Panc1 (cell line): ENCODE measurements at places on chromosomes 2 and 18.

- no peak for DNase-seq
Measured at GRCh38 chr2:196640031-196640548, 575 bp downstream of the CCDC150 start.

GRCh38 chr2:11365096-11365879 is 20.9 kb upstream of the ROCK2 start:
- no peak for DNase-seq

DNA sequence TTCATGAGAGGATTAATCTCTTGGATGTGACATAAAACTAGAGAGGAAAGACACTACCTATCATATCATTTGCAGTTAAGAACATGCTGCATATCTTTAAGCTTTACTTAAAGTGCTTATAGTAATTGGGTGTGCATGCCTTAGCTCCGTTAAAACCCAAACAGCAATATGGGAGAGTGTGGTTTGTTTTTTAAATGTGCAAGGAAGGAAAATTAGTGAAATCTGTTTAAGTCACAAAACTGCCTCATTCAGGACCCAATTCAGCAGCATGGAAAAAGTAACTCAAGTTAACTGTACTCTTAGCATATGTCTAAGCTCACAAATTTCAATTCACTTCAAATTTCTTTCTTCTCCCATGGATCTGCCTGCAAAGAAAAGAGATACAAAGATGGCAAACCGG is 182.2 kb downstream of the ARHGAP15 start:
- no peak for DNase-seq

DNA sequence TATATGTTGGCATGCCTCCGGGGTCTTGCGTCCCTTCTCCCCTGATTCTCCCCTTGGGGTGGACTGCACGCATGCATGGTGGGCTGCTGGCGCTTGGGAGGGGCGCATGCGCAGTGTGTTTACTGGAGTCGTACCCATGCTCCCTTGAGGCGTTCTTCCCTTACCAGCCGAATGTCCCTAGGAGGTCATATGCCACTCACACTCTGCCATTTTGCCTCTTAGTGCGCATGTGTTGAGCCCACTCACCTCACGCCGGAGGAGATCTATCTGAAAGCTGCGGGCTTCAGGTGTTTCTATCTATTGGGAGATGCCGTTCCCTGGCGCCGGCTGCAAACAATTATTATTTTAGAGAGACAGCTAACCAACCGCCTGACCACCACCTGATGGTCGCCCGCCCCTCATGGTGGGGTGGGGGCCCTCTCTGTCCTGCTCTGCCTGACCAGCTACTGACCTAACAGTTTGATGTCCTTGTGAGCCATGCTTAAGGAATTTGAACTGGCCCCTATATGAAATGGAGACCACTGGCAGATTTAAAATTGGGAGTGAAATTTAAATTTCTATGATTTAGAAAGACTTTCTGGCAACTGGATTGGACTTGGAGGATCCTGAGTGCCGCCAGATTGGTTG is 179.6 kb downstream of the RNF144A start:
- DNase-seq: no peak

DNA sequence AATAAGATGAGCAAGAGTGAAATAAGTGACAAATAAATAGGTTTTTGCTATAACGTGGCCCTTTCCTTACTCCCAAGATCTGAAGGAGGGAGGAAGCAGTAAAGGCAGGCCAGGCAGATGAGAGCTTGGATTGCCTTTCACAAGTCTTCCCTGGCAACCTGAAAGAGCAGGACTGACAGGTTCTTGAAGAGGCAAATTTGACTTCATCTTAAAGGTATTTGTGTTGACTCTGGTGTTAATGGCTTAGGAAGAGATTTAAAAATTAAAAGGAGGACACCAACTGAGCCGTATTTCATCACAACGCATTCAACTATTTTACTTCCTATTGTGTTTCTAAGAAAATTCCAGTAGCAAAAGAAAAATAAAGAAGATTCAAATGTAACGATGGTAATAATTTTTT is 3.2 kb downstream of the STRN start:
- DNase-seq: no peak

- no peak for DNase-seq
Measured at GRCh38 chr18:79779021-79779699, 18.6 kb upstream of the KCNG2 start.

GRCh38 chr2:15682354-15682753 is 90.7 kb downstream of the DDX1 start:
- DNase-seq: no peak

GRCh38 chr18:10168477-10168876 is 254.7 kb downstream of the VAPA start:
- no peak for DNase-seq

GRCh38 chr2:150042500-150043171 is 444.8 kb downstream of the RND3 start:
- no peak for DNase-seq

DNA sequence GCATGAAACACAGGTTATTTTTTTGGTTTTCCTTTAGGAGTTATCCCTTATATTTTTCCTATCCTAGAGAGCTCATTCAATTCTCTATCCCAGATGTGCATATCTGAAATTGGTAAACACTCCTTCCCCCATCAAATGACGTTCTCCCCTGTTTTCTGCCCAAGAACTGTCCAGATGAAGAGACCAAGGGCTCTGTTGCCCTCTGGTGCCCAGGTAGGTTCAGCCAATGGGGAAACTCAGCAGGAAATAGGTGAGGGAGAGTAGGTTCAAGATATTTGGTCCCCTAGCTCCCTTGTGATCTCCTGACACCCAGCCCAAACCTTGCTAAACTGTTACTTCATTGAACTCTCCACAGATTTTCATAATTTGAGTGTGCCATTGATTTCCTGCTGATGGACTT is 14.1 kb upstream of the INO80C start:
- no peak for DNase-seq

DNA sequence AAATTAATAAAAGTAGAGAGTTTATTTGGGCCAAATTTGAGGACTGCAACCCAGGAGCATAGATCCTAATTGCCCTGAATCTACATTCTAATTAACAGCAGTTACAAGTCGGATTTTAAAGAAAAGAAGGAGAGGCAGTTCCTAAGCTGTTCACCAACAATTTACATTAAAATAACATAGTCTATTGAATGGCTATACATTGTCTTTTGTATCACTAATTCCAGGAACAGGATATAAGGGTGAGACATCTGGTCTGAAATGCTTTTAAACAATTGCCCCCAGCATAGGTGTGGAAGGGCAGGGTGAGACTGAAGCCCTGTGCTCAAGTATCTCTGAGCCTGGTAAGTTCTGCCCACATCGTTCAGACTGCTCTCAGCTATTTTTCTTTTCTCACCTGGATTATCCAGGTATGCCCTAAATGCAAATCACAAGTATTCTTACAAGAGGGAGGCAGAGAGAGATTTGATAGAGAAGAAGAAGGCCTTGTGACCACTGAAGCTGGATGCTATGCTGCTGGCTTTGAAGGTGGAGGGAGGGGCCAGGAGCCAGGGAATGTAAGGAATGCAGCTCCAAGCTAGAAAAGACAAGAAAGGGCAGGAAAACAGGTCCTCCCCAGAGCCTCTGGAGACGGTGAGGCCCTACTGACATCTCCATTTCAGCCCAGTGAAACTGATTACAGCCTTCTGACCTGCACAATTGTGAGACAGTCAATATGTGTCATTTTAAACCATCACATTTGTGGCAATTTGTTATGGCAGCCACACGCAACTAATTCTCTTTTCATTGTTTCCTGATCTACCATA is 189.4 kb upstream of the ARL4C start:
- no peak for DNase-seq

- no peak for DNase-seq
Measured at GRCh38 chr18:8366656-8367055, 242.6 kb upstream of the RAB12 start.

- DNase-seq: no peak
Measured at GRCh38 chr2:26591619-26592505, 49.3 kb downstream of the CIB4 start.

DNA sequence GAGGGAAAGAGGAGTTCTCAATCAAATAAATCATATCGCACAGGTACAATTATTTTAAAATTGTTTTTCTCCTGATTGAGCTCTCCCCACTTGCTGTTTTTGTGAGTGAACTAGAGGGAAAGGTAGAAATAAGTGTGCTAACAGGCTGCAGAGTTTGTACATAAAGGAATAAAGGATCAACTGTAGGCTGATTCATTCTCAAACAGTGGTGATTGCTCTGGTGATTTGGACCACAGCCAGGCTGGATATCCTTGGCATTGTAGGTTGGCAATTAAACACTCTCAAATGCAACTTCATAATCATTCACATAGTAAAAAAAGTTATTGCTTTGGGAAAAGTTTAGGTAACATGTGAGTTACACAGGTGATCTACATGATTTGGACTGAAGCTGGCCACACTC is 29.8 kb downstream of the LRP1B start:
- no peak for DNase-seq

GRCh38 chr2:128454980-128455720 is 136.5 kb upstream of the HS6ST1 start:
- DNase-seq: no peak

DNA sequence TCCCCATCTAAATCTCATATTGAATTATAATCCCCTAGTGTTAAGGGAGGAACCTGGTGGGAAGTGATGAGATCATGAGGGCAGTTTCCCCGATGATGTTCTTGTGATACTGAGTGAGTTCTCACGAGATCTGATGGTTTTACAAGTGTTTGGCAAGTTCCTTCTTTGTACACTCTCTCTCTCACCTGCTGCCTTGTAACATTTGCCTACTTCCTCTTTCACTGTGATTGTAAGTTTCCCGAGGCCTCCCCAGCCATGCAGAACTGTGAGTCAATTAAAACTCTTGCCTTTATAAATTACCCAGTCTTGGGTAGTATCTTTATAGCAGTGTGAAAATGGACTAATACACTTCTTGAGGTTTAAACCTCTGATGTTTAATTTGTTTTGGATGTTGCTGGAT is 177.5 kb downstream of the CD8B2 start:
- no peak for DNase-seq

DNA sequence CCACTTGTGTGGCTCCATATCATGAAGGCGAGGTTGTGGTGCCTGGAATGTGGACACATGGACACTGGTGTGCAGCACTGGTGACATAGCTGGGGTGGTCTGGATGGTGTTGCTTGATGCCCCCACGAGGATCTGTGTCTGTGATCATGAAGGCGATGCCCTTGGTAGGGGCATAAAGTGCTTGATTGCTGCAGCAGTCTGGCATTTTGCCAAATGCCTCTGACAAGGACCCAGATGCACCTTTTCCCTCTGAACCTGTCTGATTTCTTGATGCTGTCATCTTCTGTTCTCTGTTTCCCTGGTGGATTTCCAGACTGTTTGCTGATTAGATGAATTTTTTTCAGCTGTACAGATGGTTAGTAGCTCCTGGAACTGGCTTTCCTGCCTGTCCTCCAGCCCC is 752.0 kb upstream of the HS6ST1 start:
- no peak for DNase-seq

GRCh38 chr2:152890736-152891135 is 172.3 kb downstream of the ARL6IP6 start:
- DNase-seq: no peak

GRCh38 chr2:136448986-136449780 is 316.2 kb upstream of the THSD7B start:
- no peak for DNase-seq

DNA sequence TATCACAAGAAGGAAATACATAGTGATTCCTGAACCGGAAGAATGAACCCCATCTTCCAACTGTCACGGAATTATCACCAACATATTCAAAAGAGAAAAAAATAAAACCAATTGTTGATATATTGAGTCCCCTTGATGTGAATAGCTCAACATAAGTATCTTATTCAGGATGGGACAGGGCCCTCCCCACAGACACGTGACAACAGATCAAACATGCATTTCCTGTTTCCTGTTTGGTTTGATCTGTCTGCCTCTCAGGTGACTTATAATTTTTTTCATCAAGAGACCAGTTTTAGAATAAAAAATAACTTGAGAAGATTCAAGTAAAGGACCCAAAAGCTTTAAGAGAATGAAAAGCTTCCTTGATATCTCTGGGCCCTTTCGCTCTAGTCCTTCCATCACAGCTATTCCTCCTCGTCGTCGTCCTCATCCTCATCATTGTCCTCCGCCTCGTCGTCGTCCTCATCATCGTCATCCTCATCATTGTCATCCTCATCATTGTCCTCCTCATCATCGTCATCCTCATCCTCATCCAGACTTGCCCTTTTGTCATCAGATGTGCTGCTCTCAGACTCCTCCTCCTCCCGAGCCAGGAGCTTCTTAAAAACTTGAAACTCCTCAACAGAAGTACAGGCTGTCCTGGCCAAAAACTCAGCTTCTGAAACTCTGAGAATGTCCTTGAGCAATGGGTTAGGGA is 6.3 kb downstream of the MTERF4 start:
- DNase-seq: no peak

- DNase-seq: no peak
Measured at GRCh38 chr18:75083131-75083530, 125.8 kb downstream of the PTGR3 start.

DNA sequence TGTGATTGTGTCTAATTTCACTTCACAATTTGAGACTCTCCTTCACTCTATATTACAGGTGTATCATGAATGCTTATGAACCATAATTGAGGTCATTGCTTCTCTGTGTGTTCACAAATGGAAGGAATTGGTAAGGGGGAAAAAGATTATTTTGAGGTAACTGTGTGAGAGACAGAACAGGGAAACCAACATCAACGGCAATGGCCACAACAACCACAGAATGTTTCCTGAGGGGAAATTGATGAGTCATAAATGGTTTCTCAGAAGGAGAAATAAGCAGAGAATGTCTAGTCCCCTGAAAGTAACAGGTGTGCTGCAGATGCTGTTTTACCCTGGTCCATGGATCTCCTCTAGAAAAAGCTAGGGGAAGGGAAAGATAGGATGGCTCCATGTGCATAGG is 361.2 kb upstream of the GALNT5 start:
- no peak for DNase-seq

GRCh38 chr2:50649626-50650402 is 382.1 kb downstream of the NRXN1 start:
- DNase-seq: no peak

DNA sequence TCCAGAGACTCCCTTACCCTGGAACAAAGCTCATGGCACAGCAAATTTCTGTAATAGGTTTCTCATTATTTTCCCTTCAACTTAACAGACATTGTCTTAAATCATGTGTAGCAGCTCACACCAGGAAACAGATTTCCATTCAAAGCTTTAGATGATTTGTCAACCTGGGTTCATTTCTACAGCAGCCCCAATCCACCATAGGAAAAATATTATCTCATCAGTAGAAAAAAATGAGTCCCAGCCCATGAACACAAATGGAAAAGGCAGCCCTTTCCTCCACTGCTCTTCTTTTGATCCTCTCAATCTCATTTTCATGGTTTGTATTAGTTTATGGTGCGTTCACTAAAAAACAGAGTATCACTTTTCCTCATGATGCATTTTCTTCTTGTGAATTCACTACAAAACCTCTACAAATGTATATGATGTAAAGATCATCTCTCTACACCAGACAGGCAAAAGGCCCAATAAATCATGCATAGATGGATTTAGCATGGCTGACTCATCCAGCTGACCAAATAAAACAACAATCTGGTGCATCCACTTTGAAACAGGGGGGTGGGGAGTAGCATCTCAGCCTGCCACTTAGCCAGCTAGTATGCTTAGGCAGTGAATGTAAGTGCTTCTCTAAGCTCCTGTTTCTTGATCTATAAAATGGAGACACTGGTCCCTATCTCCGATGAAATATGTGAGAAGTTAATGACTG is 78.6 kb downstream of the SATB2 start:
- peak; percentile 36 for DNase-seq
